Stimulated activated CD8-positive, alpha-beta memory T cell treated with anti-CD3 and anti-CD28 coated beads, Interleukin-12 subunit alpha, Interleukin-12 subunit beta, amount 100 ng/mL, for 4 hours (primary cell): ENCODE measurements at places on chromosomes 1 and 21.

DNA sequence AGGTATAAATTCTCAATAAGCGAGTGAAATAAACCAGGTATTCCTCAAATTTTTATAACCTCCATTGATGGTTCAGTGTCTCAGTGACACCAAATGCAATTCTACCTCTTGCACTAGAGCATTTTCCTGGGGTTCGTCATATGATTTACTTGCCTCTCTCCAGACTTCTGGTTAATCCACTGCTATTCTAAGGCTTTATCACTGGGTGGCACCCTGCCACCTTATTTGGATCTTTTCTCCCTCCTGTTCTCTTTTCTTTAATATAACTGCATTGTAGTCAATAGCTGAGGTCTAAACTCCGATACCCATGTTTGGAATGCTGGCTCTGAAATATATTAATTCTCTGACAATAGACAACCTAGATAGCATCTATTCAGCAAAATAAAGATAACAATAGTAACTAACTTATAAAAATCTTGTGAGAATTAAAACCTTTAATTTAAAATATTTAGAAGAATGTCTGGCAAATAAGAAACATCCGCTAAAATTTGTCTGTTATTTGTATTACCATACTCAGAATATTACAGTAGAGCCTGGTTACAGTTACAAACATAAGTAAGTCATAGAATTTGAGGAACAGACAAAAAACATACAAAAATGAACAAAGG, 436.4 kb downstream of the PLA2G4A start:
- DNase-seq = no peak

- DNase-seq = no peak
Measured at GRCh38 chr1:158007667-158008386, 14.4 kb downstream of the KIRREL1 start.

DNA sequence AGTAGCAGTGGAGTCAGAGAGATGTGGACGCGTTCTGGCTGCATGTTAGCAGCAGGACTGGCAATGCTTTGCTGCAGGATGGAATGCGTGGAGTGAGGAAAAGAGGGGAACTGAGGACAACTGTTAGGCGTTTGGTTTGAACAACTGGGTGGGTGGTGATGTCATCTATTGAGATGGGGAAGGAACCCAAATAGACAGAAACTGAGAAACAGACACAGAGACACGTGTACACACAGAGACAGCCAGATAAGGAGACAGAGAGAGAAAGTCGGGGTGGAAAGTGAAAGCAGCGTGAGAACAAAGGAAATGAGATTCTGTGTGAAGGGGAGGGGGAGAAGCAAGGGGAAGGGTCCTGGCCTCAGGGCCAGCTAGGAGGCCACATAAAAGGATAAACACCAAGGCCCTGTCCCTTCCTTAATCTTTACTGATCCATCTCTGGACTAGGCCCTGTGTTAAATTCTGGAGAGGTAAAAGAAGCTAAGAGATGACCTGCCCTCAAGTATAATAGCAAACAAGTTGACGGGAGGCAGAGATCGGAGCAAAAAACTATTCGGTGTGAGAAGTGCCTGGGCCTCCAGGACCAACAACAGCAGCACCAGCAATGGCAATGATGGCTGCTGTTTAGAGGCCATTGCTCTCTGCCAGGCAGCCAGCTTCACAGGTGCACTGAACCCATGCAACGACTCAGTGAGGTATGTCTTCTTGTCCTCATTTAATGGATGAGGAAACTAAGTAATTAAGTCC, 31.6 kb downstream of the VWA5B1 start:
- no peak for DNase-seq

- DNase-seq = no peak
Measured at GRCh38 chr1:238690415-238690814, 696.0 kb upstream of the CHRM3 start.

DNA sequence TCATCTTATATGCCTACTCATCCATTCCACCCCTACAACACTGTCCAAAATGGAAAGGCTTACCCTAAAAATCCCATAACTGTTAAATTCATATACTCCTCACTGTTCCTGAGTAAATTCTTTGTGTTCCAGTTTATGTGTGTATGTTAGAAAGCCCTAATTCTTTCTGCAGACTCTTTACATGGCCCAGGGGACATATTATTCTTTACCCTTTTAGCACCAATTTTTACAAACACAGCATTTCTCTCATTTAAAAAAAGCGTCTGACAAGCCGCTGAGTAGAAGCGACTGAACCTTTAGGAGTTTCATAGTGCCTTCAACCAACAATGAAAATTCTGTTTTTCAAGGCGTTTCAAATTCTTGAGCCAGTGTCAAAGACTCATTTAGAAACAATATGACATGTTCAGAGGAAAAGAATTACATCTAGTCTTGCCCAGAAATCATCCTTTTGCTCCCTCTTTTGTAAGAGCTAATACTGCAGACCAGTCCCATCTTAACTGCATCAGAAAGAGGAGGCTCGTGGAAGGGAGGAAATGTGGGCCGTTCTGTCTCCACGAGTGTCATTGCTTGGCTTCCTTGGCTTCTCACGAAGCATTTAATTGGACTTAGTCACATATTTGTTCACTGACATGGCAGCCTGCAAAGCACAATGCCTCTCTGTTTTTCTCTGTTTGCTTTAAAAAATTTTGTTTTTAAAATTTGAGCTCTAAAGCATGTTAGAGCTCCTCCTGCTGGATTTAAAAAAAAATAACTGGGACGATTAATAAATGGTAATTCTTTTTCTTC, 21.3 kb upstream of the C1orf105 start:
- DNase-seq = no peak

DNA sequence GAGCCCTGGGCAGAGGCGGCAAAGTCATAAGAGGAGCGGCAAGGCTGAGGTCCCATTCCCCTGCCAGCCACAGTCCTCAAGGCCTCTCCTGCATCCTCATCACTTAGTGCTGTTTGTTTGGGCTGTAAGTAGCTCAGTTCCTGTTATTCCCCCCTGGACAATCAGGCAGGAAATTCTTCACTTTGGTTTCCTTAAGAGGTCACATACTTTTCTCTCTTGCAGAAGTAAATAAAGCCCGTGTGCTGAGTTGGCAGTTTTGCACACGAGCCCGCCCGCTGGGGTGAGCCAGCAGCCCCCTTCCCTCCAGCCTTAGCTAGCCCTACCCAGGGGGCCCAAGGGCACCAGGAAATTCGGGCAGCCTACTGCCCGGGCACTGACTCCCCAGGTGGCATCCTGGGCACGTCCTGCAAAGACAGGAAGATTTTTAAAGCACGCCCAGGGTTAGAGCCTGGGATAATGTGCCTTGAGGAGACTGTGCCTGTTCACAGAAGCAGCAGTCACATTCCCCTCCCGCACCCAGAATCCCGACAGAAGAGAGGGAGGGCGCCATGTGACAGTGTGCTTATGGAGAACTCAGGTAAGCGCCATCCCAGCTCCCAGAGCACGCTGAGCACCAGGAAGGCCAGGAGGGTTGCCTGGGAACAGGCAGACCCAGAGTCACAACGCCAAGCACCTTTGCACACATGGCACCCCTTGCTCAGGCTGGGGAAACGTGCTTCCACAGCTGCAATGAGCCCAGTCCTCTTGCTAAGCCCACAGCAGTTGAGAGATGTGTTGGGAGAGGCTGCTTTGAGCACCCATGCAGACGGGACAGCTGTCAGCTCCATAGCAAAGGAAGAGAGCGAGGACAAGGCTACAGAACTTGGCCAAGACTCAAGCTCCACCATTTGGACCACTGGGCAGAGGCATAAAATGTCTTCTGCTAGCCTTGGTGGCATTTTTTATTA, 144.5 kb upstream of the TMEM51 start:
- DNase-seq = no peak

DNA sequence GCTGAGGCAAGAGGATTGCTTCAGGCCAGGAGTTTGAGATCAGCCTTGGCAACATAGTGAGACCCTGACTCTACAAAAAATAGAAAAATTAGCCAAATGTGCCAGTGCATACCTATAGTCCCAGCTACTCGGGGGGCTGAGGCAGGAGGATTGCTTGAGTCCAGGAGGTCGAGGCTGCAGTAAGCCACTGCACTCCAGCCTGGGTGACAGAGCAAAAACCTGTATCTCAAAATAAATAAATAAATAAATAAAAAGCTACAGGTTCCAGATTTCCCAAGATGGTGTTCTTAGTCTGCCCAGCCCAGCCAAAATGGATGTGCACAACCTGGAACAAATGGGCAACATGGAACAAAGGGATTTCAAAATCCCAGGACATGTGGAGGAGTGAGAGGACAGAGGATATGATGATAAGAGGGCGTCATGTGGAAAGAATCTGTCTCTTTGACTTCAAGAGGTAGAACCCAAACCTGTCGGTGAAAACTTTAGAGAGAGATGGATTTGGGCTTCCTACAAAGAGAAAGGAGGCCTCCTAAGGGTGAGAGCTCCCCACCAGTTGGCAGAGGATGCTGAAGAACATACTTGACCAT, 3.2 kb downstream of the EDARADD start:
- DNase-seq = no peak

DNA sequence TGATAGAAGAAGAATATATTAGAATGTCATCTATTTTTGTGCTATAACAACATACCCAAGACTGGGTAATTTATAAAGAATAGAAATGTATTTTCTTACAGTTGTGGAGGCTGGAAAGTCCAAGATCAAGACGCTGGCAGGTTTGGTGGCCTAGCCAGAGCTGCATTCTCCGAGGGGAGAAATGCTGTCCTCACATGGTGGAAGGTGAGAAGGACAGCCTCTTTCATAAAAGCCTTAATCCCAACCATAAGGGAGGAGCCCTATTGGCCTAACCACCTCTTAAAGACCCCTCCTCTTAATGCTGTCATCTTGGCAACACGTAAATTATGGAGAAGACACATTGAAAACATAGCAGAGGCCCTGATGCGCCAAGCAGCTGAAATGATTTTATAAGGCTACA, 60.1 kb upstream of the KAZN start:
- DNase-seq = no peak

GRCh38 chr1:177645491-177646190, 324.2 kb downstream of the SEC16B start:
- DNase-seq = no peak

DNA sequence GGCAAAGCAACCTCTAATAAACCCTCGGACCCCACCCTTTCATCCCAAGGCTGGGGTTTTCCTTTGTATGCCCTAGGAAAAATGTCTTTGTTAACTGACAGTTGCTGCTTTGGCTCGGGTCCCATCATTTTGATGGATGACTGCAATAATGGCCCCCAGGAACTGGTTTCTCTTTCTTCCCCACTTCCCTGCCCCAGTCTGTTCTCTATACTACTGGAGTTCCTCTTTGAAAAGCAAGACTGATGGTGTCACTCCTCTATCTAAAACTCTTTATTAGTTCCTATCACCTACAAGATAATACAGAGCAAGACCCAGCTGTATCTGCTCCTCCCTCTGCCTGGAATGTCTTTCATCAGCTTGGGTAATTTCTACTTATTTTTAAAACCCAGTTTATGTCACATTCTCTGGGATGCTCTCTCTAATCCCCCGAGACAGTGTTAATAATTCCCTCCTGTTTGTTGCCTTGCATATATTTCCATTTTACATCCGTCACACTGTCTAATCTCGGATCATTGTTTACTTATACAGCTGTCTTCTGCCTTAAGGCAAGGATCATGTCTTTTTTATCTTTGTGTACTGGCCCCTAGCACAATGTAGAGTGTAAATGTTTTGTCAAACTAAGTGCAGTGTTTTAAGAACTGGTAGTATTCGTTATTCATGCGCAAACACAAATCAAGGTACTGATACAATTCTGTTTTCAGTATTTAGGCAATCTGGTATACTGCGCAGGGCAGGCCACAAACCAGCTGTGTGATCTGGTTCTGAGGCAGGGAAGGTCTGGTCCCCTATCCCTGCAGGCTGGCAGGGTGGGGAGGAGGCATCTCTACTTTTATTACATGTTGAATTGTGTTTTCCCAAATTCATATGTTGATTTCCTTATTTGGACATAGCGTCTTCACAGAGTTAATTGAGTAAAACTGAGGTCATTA, 16.1 kb downstream of the SLAMF1 start:
- DNase-seq = no peak

- DNase-seq = no peak
Measured at GRCh38 chr1:113674591-113674990, 84.7 kb downstream of the PHTF1 start.

- DNase-seq = no peak
Measured at GRCh38 chr1:31626223-31627207, 9.0 kb downstream of the HCRTR1 start.

DNA sequence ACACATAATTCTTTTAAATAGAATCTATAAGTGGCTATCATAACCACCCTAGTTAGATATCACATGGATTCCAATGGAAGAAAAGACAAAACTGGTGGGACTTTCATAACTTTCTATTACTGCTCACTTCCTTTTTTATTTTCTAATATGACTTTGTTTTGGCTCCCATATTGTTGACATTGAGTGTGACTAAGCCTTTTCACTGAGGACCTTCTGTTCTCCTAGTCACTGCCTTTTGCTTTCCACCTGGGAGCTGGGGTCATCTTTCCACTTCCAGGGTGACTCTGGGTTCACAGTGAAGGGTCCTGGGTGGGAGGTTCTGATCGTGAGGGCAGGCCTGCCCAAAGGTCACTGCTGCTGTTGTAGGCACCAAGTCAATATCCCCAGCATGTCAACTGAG, 275.8 kb downstream of the TGFB2 start:
- DNase-seq = no peak

- no peak for DNase-seq
Measured at GRCh38 chr1:7013833-7014639, 228.8 kb downstream of the CAMTA1 start.

DNA sequence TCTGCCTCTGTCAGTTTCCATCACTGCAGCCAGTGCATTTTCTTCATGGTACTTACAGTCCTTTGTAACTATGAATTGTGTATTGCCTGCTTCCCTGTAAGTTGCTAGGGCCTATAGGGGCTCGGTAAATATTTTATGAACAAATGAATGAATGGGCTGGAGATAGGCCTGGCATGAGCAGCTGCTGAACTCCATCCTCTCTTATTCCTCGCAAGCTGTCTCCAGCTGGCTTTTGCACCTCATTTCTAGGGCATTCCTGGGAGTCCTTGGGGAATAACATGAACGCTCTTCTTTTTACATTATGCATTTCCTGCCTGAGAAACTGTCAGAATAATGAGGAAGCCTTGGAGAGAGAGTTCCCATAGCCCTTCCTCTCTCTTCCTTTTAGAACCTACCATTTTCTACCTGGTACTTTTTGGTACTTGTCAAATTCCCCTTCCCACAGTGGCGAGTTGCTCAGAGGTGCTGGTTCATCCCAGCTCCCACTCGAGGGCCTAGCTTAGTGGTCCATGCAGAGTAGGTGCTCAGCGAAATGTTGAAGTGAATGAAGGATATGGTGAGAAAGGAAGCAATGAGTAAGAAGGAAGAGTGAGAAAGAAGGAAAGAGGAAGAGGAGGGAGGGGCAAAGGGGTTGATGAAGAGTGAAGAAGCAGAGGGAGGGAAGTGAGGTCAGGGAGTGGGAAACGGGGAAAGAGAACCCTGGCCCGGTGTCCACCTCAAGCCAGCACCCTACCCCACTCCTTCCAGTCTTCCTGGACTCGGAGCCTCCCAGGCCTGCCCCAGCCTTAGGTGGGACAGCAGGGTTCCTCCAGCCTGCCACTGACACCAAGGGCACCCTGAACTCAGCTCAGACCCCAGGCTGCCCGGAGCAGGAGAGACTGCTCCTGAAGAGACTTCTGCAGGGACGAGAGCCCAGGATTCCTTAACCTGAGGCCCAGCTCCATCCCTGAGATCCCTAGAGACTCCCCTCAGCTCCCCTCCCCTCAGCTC, 29.6 kb downstream of the KCNC4 start:
- DNase-seq = no peak
